ENCODE measurements at places on chromosomes 4 and X.

GRCh38 chrX:96705905-96706304 is 21.3 kb downstream of the DIAPH2 start:
- peaks cover 5% of the 10 kb centered on the region for H3K4me1 ChIP-seq
- peaks cover 8% of the 10 kb centered on the region for H3K36me3 ChIP-seq

DNA sequence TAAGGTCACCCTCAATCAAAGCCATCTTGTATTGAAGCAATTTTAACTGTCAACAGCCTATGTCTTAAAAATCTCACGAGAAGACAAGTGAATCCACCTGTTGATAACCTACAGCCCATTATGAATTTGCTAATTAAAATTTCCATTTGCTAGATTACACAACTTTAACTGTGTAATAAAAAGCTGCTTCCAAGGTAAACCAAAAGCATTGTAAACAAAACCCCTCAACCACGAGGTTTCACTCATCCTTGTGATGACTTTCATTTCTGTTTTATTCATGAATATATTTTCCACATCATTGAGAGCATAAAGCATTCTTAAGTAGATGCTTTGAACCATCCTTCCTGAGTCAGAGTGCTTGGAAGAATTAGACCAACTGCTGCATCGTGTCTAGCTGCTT is 217.5 kb upstream of the GYPA start:
- no peak for DNase-seq
- H3K4me1 ChIP-seq: peaks cover 18% of the 10 kb centered on the region
- no peaks in the 10 kb centered on the region for H3K36me3 ChIP-seq
- H3K27me3 ChIP-seq: peaks cover 19% of the 10 kb centered on the region
- no peak overlapping the region for H3K27ac ChIP-seq
- no peak overlapping the region for H3K4me3 ChIP-seq

- H3K4me3 ChIP-seq: no peak overlapping the region
- no peak for DNase-seq
- no peaks in the 10 kb centered on the region for H3K4me1 ChIP-seq
- no peaks in the 10 kb centered on the region for H3K27me3 ChIP-seq
- H3K27ac ChIP-seq: no peak overlapping the region
Observed at GRCh38 chr4:45957353-45957752, 166.5 kb downstream of the GABRG1 start.

- H3K36me3 ChIP-seq: no peaks in the 10 kb centered on the region
- DNase-seq: no peak
- no peak overlapping the region for H3K27ac ChIP-seq
Observed at GRCh38 chrX:122940199-122940598, 243.9 kb upstream of the GRIA3 start.

GRCh38 chrX:9781941-9782340 is 4.3 kb upstream of the SHROOM2 start:
- H3K4me3 ChIP-seq: no peak overlapping the region
- peaks cover 7% of the 10 kb centered on the region for H3K36me3 ChIP-seq
- H3K27me3 ChIP-seq: no peaks in the 10 kb centered on the region
- DNase-seq: no peak
- no peak overlapping the region for H3K27ac ChIP-seq
- no peaks in the 10 kb centered on the region for H3K4me1 ChIP-seq

Data from progenitor cell of endocrine pancreas (in vitro differentiated cells).